ENCODE measurements at places on chromosomes 12 and 14.

- DNase-seq, result peak; percentile 2
Observed at GRCh38 chr14:22039938-22040780, 366.5 kb upstream of the OR4E1 start.

GRCh38 chr12:87382959-87383566 lies 646.1 kb downstream of the C12orf50 start:
- DNase-seq, result no peak

GRCh38 chr12:3380200-3381043 lies 110.6 kb upstream of the PRMT8 start:
- DNase-seq, result peak; percentile 2

DNA sequence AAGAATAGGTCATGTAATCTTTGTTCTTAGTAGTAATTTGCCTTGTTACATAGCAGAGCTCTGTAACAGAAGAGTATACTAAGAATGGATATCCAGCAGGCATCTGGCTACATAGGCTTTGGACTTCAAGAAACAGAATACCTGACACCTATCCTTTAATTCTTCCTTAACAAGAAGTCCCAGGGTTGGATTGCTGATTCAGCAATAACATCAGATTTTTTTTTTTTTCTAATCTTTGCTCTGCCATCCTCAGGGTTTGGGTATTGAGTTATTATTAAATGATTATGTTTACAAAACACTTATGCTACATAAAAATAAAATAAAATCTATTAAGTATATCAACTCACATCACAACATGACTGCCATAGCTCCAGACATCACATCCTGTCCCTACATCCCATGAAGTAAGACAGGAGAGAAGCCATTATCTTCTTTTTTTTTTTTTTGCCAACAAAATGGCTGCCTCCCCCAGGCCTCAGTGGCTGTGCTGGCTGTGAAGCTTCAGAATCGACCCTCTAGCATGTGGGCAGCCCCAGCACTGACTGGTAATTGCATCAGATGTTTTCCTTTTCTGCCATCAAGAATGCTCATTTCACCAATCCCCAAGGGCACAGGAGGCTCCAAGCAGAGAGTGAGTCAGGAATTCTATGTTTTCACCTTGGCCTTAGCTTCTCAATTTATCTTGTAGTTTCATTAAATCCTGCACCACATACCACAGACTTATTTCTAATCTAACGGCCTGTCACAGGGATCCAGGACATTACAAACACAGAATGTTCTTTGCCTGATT lies 186.2 kb downstream of the DICER1 start:
- DNase-seq, result no peak

GRCh38 chr14:59565087-59565486 lies 11.5 kb downstream of the CCDC175 start:
- DNase-seq, result no peak

GRCh38 chr14:22981090-22981875 lies 1.1 kb downstream of the AJUBA start:
- peak; percentile 55 for DNase-seq

DNA sequence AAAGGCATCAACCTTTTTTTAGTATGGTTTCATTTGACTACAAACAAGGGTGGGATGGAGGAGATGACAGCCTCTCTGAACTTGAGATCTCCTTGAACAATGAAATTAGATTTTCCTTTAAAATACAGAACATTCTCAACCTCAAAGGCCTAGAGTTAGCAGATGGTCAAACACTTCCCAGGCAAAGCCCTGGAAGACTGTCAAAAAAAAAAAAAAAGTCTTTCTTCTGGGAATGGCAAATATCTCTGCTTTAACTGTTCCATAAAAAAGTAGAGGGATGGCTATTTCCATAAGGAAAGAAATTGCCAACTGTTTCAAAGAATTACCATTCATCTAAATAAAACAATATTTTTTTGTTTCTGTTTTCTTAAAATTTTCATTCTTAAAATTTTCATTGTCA lies 870.8 kb downstream of the GALC start:
- DNase-seq, result no peak

Data from ELR (cell line).